ENCODE measurements at places on chromosomes 12 and 14.
A peak's percentile ranks its signal among the peaks of the same experiment; 100 is the strongest.

GRCh38 chr12:105025890-105026289 lies 39.8 kb downstream of the NOPCHAP1 start:
- DNase-seq = no peak

DNA sequence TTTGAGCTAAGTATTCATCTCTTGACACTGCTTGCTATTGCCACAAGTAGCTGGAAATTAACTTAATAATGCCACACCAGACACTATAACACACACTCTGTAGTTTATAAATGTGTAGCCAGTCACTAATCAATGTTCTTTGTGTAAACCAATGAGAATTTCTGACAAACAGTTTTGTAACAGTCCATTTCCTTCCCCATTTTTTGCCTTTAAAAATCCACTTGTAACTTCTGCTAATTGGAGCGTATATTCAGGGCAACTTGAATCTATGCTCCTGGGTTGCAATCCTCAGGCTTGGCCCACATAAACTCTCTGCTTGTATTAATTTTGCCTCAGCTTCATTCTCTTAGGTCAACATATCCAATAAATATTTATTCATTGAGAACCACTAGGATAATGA lies 125.0 kb upstream of the DHRS4 start:
- no peak for DNase-seq

DNA sequence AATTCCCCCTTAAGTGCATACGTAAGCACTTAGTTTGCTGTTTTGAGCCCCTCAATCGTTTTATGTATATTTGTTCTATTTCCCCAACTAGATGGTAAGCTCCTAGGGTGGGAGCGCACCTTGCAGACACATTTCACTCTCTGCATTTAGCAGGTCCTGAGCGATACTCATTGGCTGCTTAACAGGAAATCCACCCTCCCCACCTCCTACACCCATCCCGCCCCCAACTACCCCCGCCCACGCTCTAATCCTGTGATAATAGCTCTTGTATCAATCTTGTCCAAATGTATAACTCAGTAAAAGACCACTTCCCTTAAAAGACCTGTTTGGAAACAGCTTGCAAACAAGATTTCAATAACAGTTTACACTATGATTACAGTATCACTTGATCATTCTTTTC lies 8.1 kb downstream of the LPAR5 start:
- no peak for DNase-seq

DNA sequence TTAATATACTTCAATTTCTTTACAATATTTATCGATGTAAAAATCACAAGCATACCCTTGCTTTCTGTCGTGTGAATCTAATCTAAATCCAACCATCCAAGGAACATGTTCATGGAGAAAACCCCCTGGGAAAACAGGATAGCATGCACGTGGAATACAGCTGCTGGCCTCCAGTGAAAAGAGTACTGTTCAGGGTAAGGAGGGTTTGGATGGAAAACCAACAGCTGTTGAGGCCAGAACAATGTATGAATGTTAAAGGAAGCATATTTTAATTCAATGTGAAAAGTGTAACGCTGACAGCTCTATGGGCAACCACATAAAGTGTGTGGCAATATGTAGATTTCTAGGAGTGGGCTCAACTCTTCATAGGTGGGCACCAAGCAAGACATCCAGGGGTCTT lies 344.0 kb downstream of the TMEM132D start:
- no peak for DNase-seq

- DNase-seq = no peak
Observed at GRCh38 chr14:39430762-39431415, 1.3 kb downstream of the FBXO33 start.

DNA sequence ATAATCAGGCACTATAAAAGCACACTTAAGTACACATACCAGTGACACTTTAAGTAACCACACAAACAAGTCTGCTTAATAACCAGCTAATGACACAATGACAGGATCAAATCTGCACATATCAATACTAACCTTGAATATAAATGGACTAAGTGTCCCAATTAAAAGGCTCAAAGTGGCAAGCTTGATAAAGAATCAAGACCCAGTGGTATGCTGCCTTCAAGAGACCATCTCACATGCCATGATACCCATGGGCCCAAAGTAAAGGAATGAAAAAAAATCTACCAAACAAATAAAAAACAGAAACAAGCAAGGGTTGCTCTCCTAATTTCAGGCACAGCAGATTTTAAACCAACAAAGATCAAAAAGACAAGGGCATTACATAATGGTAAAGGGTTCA lies 470.4 kb downstream of the TRHDE start:
- DNase-seq = no peak

GRCh38 chr14:85897808-85898207 lies 367.9 kb downstream of the FLRT2 start:
- DNase-seq = no peak

DNA sequence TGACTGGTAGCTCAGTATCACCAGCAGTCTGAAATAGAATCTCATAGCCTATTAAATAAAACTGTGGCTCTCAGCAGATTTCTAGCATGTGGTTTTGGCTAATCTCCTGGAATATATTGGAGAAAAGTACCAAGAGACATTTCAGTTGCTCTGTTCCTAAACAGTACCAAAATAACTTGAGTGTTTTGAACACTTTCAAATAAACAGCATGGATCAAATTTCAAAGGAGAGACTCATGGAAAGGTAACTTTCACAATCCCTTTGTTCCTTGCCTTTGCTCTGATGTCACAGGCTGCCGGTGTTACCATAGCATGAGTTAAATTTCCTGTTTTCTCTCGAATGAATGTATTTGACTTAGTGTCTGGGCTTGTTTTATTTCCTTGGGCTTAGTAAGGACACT lies 3.4 kb downstream of the ARG2 start:
- no peak for DNase-seq

- DNase-seq = no peak
Observed at GRCh38 chr14:105484069-105484996, 2.4 kb upstream of the CRIP1 start.

- no peak for DNase-seq
Observed at GRCh38 chr14:44988694-44989093, 26.7 kb downstream of the TOGARAM1 start.

DNA sequence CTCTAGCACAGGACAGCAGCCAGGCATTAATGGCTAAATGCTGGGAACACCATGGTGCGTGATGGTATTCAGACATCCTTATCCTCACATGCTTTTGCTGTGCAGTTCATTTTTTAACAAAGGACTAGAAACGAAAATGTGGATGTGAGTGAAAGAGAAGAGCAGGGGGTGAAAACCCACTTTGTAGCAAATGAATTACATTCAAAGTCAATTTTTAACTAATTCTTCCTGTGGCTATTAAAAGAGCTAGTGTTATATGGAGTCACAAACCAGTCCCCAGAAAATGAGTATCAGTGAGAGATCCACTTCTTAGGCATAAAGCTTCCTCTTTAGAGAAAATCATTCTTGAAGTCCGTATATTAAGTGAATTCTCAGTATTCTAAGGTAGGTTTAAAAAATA lies 592.0 kb upstream of the LMO3 start:
- DNase-seq = no peak

- no peak for DNase-seq
Observed at GRCh38 chr14:68412505-68413465, 380.1 kb downstream of the ZFP36L1 start.

GRCh38 chr12:114945351-114945750 lies 261.4 kb upstream of the TBX3 start:
- DNase-seq = no peak

- peak; percentile 55 for DNase-seq
Observed at GRCh38 chr12:108803428-108804105, 53.8 kb downstream of the SSH1 start.

GRCh38 chr14:60965402-60965801 lies 15.5 kb downstream of the TRMT5 start:
- DNase-seq = no peak

GRCh38 chr14:40487824-40488223 lies 1055.6 kb upstream of the FBXO33 start:
- DNase-seq = no peak

- no peak for DNase-seq
Observed at GRCh38 chr12:74185360-74185759, 352.3 kb upstream of the ATXN7L3B start.

- DNase-seq = no peak
Observed at GRCh38 chr12:70806043-70806442, 114.5 kb downstream of the PTPRR start.

DNA sequence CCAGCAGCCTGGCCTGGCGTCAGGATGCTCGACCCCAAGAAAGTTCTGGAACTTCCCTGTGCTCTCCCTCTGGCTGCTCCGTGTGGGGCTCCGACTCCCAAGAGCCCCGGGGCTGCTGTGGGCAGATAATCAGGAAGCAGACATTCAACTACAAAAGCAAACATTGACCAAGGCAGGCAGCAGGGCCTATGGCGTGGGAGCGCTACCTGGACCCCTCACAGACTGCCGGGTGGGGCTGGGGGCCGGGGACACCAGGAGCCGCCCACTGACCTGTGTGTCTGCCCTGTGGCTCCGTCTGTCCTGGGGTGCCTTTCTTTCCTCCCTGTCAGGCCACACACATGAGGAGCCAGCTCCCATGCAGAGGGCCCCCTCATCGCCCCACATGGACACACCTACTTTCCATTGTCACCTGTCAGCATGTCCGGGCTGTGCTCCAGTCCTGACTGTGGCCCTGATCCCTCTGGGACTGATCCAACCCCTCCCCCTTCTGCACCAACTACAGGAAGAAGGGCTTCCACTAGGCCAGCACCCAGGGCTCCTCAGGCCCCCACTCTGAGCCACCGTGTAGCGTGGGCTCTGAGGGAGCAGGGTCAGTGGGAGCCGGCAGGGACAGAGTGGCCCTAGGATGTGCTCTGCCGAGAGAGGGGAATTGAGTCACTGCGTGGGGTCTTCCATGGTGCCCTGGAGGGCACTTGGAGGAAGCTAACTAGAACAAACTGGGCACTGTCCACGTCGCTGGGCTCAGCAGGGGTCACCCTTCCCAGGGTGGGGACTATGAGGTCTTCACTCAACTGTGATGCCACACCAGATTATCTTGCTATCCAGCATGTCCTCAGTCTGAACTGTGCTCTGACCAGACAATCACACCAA lies 215.4 kb upstream of the C14orf180 start:
- no peak for DNase-seq

DNA sequence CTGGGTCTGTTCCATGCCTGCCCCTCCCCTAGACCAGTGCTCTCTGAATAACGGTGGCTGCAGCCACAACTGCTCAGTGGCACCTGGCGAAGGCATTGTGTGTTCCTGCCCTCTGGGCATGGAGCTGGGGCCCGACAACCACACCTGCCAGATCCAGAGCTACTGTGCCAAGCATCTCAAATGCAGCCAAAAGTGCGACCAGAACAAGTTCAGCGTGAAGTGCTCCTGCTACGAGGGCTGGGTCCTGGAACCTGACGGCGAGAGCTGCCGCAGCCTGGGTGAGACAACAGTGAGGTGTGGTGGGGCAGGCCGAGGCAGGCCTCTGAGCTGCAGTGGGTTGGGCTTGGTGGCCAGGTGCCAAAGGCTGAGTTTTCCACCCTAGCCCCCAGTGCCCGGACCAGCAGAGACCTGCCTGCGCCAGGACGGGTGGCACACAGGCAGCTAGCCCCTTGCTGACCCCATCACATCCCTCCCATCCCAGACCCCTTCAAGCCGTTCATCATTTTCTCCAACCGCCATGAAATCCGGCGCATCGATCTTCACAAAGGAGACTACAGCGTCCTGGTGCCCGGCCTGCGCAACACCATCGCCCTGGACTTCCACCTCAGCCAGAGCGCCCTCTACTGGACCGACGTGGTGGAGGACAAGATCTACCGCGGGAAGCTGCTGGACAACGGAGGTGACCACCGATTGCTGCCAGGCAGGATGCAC lies 28.2 kb upstream of the LRP1-AS start:
- DNase-seq = no peak

DNA sequence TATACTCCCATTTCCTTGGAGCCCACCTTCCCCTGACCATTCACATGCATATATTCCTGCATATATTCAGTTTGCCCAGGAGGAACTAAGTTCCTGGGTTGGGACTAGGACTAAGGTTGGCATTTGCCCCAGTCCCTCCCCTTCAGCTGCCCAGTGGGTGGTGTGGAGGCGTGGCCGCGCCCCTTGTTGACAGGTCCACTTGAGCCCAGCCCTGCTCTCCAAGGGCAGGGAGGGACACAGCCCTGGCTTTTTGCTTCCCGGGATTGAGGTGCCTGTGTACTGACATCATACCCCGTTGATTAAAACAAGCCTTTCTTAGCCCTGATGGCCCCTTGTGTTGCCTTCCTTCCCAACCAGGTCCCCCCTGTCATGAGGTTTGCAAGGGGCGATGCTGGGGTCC lies 7.3 kb downstream of the ERBB3 start:
- DNase-seq = no peak

- DNase-seq = no peak
Observed at GRCh38 chr12:31023271-31023724, 50.4 kb upstream of the DDX11 start.

GRCh38 chr14:104011824-104012517 lies 69.6 kb upstream of the RD3L start:
- DNase-seq = no peak

GRCh38 chr12:9636150-9636850 lies 28.6 kb upstream of the KLRB1 start:
- no peak for DNase-seq

DNA sequence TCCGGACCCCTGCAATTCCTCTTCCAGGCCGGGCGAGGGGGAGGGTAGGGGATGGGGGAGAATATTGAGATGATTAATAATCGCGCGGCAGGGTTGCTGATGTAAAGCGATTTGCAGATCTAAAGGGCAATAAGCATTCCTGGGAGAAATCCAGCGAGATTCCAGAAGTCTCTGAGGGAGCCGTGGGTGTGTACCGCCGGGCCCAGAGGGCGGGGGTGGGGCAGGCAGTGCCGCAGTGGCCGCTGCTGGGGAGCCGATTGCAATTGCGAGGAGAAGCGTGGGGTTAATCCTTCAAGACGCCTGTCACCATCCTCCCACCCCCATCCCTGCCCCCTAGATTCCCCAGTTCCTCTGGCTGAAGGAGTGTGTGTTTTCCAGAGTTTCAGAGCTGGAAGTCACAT lies 16.4 kb downstream of the FOS start:
- peak; percentile 27 for DNase-seq

DNA sequence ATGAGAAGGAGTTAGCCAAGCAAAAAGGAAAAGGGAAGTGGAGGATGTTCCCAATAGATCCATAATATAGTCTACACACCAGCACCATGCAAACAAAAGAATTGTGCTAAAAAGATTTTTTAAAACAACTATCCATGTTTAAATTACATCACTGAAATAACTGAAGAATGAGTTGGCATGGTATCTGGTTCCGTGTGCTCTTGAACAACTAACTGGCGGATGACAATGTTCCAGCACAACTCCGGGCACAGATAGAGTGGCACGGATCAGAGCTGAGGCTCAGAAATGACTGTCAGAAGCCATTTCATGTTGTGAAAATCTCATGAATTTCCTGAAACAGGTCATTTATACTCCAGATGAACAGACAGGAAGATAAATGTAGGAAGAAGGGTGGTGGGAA lies 153.1 kb downstream of the HMGA2 start:
- DNase-seq = no peak
